ENCODE measurements at places on chromosomes 4 and X.
A peak's percentile ranks its signal among the peaks of the same experiment; 100 is the strongest.

GRCh38 chr4:87406462-87406861, 15.5 kb upstream of the HSD17B11 start:
- DNase-seq: no peak

DNA sequence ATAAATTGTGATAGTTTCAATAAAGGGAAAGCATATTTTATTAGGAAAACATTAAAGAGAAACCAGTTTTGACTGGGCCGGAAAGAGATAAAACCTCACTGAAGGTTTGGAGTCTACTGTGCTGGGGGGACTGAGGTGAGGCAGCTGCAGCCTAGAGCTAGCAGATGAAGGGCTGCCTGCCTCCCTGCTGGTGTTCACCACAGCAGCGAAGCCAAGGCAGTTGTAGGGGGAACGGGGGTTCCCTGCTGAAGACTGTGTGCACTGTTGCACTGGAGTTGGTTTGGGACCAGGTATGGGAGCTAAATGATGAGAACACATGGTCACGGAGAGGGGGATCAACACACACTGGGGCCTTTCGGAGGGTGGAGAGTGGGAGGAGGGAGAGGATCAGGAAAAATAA, 546.5 kb upstream of the SMIM31 start:
- no peak for DNase-seq

DNA sequence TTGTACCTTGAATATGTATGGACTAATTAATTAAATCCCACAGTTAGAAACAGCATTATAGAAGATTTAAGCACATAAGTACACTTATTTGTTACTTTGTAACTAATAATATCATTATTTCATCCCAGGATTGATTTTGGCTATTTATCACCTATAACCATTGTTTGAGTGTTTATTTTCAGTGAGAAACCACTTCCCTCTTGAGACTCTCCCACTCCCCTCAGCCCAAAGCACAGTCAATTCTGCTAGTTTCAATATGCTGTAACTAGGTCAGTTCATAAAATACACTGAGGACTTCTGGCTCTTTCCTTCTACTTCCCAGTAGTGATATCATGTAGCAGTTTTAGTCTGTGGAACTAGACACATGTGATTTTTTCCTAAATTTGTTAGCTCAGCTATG, 16.3 kb downstream of the OFD1 start:
- DNase-seq: no peak

DNA sequence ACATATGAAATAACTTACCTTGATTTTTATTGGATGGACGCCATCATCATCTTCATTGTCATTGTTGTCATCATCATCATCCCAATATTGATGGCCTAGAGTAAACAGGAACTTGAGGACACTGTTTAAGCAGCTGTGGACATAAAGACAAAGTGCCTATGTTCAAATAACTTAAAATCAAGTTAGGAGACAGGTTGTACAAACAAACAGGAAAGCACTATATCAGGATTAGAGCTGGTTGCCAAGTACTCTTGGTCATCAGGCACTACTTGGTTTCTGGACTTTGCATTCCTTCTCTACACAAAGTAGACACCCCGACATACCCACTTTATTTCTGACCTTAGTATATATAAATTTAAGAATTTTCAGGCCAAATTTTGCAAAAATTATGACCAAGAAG, 608.6 kb downstream of the KLHL13 start:
- no peak for DNase-seq

DNA sequence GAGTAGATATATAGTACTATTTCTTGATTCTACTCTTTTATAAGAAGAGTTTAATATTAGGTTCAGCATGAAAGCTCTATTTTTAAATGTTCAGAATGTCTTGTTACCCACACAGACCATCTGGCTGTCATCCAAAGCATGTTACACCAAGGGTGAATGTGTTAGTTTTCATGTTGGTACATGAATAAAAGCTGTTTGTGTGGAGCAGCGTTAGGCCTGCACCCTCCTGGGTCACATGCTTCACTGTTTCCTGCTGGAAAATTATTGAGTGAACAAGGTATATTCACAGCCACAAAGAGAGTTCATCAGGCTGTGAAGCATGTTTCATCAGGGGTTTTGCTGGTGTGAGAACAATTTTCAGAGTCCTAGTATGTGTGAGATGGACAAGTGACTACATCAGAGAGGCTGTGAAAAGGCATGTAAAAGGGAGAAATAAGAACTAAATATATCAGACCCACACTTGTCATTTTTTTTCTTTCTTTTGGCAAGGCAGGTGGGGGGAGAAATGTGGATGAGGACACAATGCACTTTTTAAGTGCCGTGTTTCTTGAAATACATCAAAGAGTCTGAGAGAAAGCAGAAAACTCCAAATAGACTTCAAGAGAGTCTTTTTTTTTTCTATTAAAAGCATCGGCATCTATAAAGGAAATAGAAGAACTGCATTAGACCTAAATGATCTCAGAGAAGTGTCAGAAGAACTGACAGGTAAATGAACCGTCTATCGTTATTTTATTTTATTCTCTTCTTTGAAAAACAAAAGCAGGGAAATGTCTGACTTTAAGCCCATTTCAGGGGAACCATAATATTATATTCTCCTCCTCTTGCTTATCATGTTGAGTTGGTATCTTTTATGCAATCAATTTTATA, 2429.7 kb downstream of the PCDH7 start:
- no peak for DNase-seq

GRCh38 chrX:41045960-41046567, 39.2 kb upstream of the USP9X start:
- no peak for DNase-seq

GRCh38 chr4:19961091-19961490, 290.6 kb upstream of the SLIT2 start:
- no peak for DNase-seq

- DNase-seq: no peak
These were observed 15.3 kb downstream of the ABCD1 start for GRCh38 chrX:153739754-153740486.

DNA sequence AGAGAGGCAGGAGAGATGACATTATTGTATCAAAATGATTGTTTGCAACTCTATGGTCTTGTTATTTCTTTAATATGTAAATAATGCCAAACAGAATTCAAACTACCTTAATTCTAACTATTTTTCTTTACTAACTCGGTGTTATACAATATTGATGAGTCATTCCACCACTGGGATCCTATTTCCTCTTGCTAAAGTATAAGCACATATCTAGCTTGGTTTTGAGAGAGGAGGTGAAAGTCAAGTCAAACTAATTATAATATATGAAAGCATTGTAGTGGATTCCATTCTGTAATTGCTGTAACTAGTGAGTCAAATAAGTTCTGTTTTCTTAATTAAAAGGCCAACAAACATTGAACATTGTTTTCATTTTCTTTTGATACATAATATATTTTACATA, 837.6 kb downstream of the PDHA2 start:
- DNase-seq: no peak

- DNase-seq: no peak
These were observed 112.7 kb downstream of the CLNK start for GRCh38 chr4:10571909-10572308.

- DNase-seq: no peak
These were observed 191.1 kb upstream of the NEIL3 start for GRCh38 chr4:177118596-177118995.

- DNase-seq: no peak
These were observed 8.9 kb downstream of the MSANTD1 start for GRCh38 chr4:3257556-3258482.

GRCh38 chr4:168679819-168680218, 183.0 kb downstream of the PALLD start:
- DNase-seq: no peak

DNA sequence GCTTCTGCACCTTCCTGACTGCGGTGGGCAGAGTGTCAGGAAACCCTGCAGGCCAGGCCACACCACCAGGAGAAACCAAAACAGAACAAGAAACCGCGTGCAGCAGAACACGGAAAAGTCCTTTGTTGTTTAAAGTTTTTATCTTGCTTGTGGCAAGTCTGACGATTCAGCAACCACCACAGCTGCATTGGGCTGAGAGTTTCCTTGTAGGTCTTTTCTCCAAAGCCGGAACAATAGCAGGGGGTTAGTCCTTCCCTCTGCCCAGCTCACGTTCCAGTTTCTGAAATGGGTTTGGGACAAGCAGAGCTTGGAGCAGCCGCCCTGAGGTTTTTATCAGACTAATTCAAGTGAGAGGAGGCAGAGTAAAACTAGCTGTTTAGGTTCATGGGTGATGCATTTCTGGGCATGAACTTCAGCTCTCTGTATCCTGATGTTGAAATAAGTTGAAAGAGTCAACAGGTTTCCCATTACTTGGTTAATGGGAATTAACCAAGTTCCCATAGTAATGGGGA, 216.9 kb downstream of the PTTG2 start:
- no peak for DNase-seq

DNA sequence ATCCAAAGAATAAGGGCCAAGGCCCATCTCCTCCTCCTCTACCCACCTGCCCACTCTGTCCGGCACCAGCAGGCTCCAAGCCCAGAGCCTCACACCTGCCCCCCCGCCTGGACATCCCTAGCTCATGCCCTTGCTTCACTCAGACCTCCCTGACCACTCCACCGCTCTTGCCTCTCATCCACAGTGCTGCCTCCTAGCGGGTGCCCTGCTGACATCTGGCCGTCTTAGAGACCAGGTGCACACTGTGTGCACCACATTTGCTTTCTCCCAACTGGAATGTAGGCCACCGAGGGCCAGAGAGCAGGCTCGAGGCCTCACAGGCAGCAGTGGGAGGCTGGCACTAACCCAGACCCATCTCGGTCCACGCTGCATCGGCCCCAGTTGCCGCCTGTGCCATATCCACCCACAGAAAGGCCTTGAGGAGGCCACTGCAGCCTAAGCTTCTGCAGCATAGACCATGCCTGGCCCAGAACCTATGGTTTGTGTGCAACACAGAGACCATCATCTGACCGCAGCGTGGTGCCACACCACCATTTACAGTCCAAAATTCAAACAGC, 13.5 kb downstream of the LETM1 start:
- no peak for DNase-seq

- no peak for DNase-seq
These were observed 727.4 kb downstream of the FAM133A start for GRCh38 chrX:94401426-94401825.

DNA sequence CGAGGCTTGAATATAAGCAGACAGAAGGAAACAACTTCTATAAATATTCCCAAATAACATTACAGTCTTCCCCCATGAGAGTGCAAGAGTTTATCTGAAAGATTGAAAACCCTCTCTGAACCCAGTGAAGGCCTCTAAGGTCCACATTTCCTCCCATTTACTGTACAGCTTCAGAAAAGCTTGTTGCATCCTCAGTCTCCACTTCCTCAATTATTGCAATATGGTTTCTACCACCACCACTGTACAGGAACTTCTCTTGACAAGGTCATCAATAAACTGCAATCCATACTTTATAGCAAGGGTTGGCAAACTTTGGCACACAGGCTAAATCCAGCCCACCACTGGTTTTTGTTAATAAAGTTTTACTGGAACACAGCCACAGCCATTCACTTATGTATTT, 239.0 kb downstream of the THOC2 start:
- no peak for DNase-seq

- peak; percentile 53 for DNase-seq
These were observed 220.6 kb upstream of the ZC4H2 start for GRCh38 chrX:65196758-65197360.

Measured in nephron progenitor cell (in vitro differentiated cells).